ENCODE measurements at places on chromosomes 16 and 17.

GRCh38 chr17:65229621-65229995, 92.4 kb downstream of the RGS9 start:
- DNase-seq = no peak

DNA sequence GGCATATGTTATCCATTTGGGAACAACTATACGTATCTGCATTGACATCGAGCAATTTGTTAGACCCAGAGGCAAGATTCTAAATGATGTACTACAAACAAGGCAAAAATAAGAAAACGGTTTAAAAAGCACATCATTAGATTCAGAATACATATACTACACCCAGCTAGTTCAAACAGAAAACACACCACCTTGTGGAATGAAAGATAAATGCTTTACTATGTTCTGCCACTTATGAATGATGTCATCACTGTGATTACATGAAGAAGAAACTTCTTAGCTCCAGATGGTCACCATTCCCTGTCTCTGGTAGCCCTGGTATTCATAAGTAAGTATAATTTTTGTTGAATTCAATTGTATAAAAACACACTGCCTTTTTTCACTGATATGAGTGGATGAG, 7.8 kb downstream of the NACA2 start:
- DNase-seq = no peak

DNA sequence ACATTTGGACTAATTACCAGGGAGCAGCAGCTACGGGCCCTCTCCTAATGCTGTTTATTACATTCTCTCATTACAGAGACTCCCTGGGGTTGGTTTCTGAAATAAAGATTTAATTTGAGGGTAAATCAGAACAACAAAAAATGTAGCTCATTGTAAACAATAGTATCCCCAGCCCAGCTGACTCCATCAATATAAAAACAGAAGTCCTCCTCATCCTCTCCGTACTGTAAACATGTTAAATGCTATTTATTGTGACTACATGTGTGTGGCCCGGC, 670.4 kb downstream of the TOX3 start:
- DNase-seq = no peak

GRCh38 chr16:5349670-5350517, 252.3 kb upstream of the EEF2KMT start:
- no peak for DNase-seq

- DNase-seq = no peak
These were observed 23.6 kb downstream of the SDR42E1 start for GRCh38 chr16:81987706-81988105.

DNA sequence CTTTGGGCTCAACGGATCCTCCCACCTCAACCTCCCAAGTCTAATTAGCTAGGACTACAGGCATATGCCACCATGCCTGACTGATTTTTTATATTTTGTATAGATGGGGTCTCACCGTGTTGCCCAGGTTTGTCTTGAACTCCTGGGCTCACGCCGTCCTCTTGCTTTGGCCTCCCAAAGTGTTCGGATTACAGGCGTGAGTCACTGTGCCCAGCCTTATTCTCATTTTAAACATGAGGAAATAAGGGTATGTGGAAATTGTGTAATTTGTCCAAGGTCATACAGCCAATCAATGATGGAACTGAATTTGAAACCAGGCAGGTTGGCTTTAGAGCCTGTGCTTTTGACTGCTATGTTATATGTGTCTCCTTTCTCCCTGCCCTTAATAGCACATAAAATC, 27.4 kb upstream of the AQP8 start:
- DNase-seq = no peak

GRCh38 chr16:29237971-29238370, 168.5 kb downstream of the NPIPB11 start:
- DNase-seq = no peak

- DNase-seq = no peak
These were observed 1.0 kb upstream of the GCSH start for GRCh38 chr16:81097230-81097629.

GRCh38 chr16:17403859-17404545, 66.8 kb downstream of the XYLT1 start:
- DNase-seq = no peak

DNA sequence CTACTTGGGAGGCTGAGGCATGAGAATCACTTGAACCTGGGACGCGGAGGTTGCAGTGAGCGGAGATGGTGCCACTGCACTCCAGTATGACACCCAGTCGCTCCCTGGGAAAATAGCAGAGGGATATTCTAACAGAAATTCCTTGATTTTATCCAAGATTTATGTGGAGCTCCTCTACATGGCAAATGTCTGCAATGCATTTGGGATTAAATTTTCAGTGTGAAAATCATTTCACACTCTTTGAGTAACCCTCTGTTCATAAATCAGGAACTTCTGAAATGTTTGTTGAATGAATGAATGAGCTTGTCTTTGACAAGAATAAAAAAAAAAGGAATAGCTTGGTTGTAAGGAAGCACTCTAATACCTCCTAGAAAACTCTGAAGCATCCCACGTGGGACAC, 305.8 kb downstream of the SHISA9 start:
- no peak for DNase-seq

DNA sequence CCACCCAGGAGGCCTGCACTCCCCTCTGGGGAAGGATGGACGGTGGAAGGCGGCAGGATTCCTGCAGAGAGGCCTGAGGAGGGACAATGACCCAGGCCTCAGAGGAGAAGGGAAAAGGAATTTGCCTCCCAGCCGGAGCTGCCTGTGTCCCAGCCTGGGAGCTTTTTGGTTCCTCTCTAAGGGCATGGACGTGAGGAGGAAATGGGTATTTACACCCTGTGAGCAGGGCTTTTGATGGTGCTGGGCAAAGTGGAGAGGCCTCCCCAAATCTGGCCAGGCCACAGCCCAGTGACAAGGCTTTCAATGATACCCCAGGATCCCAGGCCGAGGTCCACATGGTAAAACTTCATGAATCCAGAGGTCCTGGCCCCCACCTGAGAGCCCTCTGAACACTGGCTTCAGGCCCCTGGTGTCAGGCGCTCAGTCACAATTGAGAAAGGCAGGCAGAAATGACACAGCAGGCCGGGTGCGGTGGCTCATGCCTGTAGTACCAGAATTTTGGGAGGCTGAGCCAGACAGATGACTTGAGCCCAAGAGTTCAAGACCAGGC, 56.0 kb upstream of the DOC2B start:
- DNase-seq = no peak

DNA sequence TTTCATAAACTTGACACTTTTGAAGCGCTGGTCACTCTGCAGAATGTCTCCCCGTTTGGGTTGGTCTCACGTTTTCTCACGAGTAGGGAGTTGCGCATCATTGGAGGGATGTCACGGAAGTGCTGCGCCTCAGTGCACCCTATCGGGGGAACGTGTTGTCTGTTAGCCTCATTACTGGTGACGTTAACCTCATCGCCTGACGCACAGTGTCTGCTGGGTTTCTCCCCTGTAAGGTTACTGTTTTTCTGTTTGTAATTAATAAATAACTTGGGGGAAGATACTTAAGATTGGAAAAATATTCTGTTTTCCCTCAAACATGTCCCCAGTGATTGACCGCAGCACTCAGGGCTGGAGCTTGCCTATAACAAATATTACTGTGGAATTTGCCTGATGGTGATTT, 26.7 kb downstream of the VAC14 start:
- no peak for DNase-seq

GRCh38 chr16:80852261-80852872, 48.0 kb upstream of the CDYL2 start:
- DNase-seq = no peak

DNA sequence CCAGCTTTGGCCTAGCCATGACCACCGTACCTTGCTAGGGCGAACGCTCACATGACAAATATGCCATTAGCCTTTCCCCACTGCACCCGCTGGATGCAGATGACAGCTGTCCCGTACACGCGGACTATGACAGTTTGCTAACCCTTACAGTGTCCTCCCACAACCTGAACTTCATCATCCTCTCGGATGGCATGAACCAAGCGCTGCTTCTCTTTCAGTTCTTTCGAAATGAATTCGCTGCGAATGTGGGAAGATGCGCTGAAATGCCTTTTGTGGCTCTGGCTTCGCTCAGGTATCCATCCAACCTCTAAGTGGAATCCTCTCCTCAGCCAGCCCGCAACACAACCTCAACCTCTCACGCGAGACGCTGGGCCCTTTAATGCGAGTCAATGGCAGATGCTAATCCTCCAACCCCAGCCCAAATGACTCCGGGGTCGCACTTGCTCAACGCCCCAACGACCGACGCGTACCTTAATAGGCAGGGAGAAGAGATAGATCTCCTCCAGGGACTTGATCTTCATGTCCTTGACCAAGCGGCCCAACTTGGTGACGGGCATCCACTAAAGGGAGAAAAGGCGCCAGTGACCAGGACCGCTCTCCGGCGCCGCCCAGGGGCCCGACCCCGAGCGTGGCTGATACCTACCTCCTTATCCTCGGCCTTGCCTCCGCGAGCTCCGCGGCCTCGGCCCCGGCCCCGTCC, 670 bp downstream of the RPS2 start:
- no peak for DNase-seq
